ENCODE measurements at places on chromosomes 7 and 10.

GRCh38 chr7:88775838-88776237 is 16.3 kb downstream of the ZNF804B start:
- no peak for DNase-seq

DNA sequence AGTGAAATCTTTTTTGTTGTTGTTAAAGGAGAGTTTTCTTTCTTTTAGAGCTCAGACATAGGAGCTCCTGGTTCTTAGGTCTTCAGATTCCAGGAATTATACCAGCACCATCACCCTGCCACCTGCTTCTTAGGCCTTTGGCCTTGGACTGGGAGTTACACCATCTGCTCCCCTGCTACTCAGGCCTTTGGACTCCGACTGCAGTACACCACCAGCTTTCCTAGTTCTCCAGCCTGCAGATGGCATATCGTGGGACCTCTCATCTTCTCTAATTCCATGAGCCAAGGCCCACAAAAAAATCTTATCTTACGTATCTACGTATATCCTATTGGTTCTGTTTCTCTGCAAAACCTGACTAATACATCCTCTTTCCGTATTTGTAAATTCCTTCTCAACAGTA is 5.1 kb upstream of the TACC2 start:
- no peak for DNase-seq

DNA sequence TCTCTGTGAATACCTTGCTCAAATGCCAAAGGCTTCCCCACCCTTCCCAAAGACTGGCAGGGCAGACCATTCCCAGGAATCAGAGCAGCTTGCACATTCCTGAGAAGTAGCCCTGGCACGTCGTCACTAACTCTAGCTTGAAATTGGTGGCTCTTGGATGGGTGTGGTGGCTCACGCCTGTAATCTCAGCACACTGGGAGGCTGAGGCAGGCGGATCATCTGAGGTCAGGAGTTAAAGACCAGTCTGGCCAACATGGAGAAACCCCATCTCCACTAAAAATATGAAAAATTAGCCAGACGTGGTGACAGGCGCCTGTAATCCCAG is 108.2 kb upstream of the MPP7 start:
- DNase-seq, result no peak

- no peak for DNase-seq
These were observed 70.2 kb upstream of the FERD3L start for GRCh38 chr7:19215412-19215811.

DNA sequence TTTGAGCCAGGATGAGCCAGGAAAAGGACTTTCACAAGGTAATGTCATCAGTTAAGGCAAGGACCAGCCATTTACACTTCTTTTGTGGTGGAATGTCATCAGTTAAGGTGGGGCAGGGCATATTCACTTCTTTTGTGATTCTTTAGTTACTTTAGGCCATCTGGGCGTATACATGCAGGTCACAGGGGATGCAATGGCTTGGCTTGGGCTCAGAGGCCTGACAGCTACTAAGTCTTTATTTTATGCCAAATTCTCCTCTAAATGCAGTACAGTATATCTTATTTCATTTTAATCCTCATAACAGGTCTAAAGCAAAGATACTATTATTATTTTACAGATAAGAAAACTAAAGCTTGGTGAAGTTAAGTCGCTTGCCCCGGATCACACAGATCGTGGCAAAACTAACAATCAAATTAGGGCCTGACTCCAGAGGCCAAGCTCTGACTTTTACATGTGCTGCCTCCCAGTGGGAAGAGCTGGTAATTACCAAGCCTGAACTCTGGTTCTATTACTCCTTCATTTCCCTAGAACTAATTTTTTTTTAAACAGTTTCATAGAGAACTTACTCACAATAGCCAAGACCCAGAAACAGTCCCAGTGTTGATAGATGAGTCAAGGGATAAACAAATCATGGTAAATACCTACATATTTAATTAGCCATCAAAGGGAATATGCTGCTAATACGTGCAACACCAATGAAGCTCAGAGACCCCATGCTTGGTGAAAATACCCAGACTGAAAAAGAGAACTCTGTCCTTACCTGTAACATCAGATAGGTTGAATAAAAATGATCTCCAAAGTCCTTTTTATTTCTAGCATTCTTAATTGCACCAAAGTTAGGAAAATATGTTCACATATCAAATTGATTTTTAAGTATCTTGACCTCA is 35.4 kb downstream of the C7orf25 start:
- no peak for DNase-seq

DNA sequence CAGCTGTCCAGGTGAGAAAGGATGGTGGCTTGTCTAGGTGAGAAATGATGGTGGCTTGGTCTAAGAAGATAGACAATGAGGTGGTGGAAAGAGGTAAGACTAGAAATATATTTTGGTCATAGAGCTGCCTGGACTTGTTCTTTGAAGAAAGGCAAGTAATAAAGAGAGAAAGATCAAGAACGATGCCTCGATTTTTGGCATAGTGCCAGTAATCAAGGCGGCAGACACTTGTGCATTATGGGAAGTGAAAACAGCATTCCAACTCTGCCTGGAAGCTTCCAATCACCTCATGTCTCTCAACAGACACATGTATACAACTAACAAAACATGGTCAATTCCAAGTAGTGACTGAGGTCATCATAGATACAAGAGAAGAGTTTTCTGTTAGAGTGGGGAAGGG is 423.8 kb upstream of the NRP1 start:
- DNase-seq, result no peak

- DNase-seq, result no peak
These were observed 146.1 kb upstream of the FAM20C start for GRCh38 chr7:46123-46829.

DNA sequence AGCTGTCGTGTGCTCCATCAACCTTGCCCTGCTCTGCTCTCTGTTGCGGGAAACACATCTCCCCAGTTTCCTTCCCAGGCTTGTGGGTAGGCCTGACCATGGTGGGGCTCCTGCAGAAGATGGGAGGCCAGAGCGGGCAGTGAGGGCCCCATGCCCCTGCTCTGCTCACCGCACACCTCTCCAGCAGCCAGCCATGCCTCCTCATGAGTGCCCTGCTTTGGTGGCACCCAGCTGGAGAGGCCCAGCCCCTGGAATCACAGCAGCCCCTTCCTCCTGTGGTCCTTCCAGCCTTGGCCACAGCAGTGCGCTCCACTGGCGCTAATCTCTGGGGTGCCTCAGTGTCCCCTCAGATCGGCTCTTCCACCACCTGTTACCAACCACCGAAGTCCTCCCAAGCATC is 4.2 kb upstream of the OPN4 start:
- DNase-seq, result no peak

- DNase-seq, result no peak
These were observed 62.0 kb downstream of the SKIDA1 start for GRCh38 chr10:21463436-21463835.

GRCh38 chr7:4406288-4407058 is 275.6 kb upstream of the FOXK1 start:
- DNase-seq, result no peak

GRCh38 chr10:74916283-74916682 is 89.9 kb downstream of the KAT6B start:
- DNase-seq, result no peak

DNA sequence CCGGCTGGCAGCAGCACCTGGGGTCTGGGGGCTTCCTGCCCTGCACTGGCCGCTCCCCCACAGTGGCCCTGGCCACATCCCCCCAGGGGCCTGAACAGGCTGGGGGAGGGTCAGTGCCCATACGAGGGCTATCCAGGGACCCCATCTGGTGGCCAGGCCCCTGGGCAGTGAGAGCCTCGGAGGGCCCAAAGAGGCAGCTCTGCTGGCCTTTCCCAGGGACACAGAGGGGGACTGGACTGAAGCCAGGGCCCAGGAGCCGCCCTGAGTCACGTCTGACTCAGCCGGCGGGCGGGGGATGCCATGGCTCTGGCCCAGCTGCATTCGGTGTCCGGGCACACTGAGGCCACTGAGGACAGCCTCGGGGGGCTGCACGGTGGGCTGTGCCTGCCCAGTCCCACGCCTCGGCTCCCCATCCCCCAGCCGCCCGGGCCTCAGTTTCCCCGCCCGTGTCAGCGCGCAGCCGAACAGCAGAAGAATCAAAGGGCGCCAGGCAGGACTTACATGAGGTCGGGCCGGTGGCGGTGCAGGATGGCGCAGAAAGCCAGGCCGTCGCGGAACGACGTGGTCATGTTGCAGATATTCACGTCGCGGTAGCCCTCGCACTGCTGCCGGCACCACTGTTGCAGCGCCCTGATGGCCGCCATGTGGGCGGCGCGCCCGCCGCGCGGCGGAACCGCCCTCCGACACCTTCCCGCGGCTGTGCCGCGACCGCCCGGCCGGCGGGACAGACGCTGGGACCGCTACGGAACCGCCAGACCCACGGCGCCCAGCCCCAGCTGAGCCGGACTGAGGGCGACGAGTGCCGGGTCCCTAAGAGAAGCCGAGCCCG is at the start of gene MICALL2:
Gene MICALL2, minus strand, starts transcription at position 788 of the 829 bp plus-strand sequence. Its CDS starts 144 bp downstream, at position 644.
- no peak for DNase-seq

DNA sequence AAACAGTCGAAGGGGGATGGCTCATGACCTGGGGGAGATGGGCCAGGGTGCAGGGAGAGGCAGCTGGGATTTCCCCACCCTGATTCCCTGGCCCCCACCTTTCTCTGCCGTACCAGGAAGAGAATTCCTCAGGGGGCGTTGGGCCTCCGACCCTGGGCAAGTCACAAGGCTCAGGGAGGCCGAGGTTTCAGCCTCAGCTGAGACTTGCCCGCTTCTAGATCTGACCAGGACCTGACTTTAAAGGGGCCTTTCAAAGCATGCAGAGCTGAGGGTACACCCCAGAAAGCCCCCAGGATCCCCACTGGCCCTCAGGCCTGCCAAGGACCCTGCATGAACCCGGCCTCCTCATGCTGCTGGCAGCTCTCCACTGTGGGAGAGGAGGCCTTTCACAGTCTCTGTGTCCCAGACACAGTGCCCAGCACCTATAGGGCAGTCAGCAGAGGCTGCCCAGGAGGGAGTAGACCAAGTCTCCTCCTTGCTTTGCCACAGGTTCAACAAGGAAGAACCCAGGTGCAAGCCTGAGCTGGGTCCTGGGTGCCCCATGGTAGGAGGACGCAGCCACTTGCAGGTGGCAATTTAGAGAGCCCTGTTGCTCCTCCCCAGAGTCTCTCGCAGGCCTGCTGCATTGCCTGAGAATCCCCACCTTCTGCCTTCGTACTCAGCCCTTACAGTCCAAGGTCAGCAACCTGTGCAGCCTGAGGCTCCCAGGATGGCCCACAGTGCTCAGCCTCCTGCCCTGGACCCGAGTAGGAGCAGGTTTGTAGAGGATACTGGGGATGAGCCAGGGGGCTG is 89.3 kb downstream of the CHST15 start:
- DNase-seq, result no peak

DNA sequence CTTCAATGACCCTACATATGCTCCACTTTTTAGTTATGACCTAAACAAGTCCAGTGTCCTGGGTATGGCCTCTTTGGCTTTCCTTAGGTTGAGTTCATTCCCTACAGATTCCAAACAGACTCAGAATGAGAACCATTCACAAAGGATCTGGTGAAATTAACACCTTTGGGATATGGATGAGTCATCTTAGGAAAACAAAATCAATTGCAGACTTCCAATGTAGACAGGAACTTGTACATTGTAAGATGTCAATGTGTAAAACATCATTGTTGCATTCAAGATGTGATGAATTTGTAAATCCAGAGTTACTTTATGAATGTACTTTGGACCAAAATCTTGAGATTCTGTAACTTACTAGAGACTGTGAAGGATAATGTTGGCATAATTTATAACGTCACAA is 43.4 kb upstream of the HECTD2 start:
- no peak for DNase-seq

DNA sequence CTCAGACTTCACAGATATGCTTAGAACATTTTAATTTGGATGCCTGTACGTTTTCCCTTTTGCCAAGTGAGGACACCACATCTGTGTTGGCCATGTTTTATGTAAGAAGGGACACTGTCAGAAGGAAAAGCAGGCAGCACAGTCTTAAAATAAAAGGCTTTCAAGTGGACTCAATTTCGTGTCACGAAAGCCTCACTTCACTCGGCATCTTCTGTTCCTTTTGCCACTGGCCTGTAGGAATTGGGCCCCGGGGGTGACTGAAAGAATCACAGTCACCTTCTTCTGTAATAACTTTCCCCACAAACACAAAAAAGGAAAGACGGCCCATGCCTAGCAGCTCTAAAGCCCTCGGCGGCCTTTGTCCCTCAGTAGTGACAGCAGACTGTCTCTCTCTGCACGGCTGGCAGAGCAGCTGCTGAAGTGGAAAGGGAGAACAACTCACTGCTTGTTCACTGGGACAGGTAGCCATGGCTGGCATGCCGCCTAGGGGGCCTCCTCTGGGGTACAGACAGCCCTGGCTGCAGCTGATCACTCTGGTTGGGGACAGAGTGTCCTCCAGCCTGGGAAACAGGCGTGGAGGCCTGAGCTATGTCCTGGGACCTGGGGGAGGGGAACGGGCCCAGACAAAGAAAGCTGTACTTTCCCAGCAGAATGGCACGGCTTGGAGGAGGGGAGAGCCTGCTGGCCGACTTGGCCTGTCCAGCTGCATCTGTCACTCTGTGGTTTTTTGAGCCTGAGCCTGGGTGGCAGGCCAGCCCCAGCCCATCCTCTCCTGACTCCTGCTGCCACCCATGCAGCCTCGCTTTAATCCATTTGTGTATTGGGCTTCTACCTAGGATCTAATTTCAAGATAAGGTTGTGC is 4.4 kb downstream of the RASSF4 start:
- no peak for DNase-seq

GRCh38 chr10:30125496-30125895 is 66.1 kb upstream of the JCAD start:
- DNase-seq, result no peak

DNA sequence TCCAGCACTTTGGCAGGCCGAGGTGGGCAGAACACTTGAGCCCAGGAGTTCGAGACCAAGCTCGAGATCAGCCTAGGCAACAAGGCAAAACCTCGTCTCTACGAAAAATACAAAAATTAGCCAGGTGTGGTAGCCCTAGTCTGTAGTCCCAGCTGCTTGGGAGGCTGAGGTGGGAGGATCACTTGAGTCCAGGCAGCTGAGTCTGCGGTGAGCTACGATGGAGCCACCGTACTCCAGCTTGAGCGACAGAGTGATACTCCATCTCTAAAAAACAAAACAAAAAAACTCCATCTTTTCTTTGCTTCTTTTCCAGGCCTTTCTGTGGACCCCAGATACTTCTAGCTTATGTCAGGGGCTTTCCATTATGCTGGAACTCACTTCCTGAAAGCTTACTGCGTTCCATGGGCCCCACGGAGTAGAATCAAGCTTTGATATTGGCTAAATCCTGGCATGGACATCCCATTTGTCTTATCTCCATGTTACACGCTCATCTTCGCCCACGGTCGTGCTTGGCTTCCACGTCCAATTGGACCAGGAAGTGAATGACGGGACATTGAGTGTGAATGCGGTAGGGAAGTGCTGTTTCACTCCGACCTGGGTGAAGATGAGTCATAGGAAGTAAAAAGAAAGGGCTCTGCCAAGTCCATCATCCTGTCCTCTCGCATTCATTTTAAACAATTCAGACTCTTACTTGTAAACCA is 45.7 kb downstream of the FAM171A1 start:
- no peak for DNase-seq

GRCh38 chr10:113663142-113663541 is 699 bp downstream of the NRAP start:
- DNase-seq, result no peak

GRCh38 chr10:119031496-119032059 is 2.1 kb downstream of the NANOS1 start:
- DNase-seq, result no peak

- DNase-seq, result no peak
These were observed 34.3 kb upstream of the TMEM26 start for GRCh38 chr10:61487506-61487905.
